ENCODE measurements at places on chromosomes 7 and 10.

DNA sequence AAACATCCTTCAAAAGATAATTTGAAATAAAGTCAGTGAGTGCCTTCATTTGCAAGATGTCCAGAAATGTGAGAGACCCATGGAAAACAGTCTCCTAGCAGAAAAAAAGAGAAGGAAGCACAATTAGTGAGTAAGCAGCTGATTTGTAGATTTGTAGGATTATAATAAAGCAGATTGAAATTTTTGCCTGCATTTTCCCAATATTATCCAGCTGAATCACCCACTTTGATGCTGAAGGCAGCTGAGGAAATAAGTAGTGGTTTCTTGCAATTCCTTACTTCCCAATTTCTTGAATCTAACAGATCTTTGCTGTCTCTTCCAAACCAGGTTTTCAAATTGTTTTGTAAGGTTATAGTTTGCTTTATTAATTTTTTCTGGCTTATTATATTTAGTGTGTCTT lies 181.4 kb downstream of the GNAT3 start:
- DNase-seq, result no peak

- peak; percentile 81 for DNase-seq
Observed at GRCh38 chr7:100483090-100483721, 521 bp upstream of the NYAP1 start.

GRCh38 chr10:78286668-78287067 lies 253.0 kb downstream of the RPS24 start:
- no peak for DNase-seq

GRCh38 chr7:139132887-139133286 lies 23.4 kb upstream of the ZC3HAV1 start:
- no peak for DNase-seq

GRCh38 chr7:54354436-54354835 lies 187.7 kb upstream of the VSTM2A start:
- no peak for DNase-seq

DNA sequence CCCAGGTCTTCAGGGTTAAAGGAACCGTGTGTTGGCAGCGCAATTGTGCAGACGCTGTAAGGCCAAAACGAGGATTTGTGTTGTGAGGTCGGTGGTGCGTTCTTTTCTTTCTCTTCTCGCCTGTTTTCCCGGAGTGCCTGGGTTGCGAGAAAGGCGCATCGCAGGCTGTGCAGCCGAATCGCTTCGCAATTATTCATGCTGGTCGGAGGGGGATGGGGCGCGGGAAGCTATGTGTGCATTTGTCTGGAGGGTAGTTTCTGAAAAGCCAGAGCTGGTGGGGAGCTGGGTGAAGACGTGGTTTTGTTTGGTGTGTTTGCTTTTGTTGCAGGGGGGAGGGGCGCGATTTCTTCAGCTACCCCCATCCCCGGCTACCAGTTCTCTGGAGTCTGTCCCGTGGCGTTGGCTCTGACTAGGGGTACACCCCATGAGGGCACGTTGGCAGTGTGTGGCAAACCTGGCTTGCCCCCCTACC lies 2.1 kb downstream of the MXI1 start:
- DNase-seq, result peak; percentile 57

- DNase-seq, result no peak
Observed at GRCh38 chr10:72337722-72338121, 17.0 kb downstream of the DNAJB12 start.

Data from HEK293T (cell line).